ENCODE measurements at places on chromosomes 3 and 15.
A peak's percentile ranks its signal among the peaks of the same experiment; 100 is the strongest.

DNA sequence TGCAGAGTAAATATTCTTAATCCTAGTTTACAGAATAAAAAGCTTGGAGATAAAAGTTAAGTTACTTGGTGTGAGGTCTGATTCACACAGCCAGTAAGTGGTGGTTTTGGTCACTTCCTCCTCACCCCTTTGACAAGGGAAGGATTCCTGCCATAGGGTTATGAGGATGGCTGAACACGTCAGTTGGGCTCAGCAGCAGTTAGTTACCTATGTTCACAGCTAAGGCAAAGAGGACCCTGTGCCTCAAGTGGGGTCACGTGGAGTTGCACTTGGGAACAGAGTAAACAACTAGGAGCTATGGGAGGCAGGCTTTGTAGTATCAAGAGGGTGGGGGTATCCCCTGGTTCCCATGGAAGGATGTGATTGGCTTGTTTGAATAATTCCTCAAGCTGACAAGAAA lies 232.2 kb downstream of the UBE2E2 start:
- DNase-seq = no peak

GRCh38 chr3:65905771-65906170 lies 132.9 kb downstream of the MAGI1 start:
- no peak for DNase-seq

- no peak for DNase-seq
These were observed 8.6 kb downstream of the TLR9 start for GRCh38 chr3:52216585-52217408.

DNA sequence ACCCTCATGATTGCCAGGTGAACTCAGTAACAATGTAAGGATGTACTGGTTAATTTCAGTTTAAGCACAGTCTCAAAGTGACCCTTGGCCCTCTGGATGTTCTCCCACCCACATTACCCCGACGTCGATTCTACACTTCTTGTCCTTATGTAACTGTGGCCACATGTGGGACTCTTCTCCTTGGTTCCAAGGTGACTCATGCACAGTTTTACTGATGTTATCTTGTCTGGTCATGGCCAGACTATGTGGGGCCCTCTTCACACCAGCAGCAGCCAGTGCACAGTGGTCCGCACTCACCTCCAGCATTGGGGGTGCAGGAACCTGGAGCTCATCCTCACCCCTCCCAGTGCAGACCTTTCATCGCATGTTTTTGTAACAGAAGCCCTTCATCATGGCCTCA lies 519.4 kb downstream of the OCA2 start:
- DNase-seq = no peak

- DNase-seq = no peak
These were observed 138.6 kb downstream of the FBLN2 start for GRCh38 chr3:13687517-13687943.

DNA sequence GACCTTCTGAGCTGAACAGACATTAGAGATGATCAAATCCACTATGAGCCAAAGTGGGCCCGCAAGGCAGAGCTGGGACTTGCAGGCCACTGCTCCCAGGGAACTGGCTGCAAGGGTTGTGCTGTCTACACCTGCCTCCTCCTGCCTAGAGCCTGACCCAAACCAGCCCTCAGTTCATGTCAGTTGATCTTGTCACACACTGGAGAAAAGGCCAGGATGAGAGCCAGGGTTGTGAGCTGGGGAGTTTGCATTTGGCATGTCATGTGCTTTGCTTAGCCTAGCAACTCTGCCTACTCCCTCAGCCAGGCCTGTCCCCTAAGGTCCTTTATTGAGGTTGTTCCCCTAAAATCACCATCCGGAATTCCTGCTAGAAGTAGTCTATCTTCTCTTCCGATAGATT lies 67.8 kb downstream of the RAB11A start:
- DNase-seq = no peak

- peak; percentile 52 for DNase-seq
These were observed 2.0 kb downstream of the AHSG start for GRCh38 chr3:186614597-186615483.

DNA sequence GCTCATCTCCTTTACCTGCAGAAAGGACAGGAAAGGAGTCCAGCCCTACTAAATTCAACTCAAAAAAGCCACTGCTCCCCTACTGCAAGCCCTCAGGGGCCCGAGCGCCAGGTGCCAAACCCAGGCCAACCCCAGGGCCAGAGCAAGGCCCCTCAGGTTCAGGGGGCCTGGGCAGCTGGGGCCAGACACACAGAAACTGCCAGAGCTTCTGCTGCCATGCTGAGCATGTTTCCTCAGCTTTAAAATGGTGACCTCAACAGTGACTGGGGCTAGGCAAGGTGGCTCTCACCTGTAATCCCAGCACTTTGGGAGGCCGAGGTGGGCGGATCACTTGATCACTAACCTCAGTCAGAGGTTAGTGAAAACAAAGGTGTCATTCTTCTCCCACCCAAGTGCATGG lies 38.8 kb downstream of the KLHL25 start:
- DNase-seq = no peak

DNA sequence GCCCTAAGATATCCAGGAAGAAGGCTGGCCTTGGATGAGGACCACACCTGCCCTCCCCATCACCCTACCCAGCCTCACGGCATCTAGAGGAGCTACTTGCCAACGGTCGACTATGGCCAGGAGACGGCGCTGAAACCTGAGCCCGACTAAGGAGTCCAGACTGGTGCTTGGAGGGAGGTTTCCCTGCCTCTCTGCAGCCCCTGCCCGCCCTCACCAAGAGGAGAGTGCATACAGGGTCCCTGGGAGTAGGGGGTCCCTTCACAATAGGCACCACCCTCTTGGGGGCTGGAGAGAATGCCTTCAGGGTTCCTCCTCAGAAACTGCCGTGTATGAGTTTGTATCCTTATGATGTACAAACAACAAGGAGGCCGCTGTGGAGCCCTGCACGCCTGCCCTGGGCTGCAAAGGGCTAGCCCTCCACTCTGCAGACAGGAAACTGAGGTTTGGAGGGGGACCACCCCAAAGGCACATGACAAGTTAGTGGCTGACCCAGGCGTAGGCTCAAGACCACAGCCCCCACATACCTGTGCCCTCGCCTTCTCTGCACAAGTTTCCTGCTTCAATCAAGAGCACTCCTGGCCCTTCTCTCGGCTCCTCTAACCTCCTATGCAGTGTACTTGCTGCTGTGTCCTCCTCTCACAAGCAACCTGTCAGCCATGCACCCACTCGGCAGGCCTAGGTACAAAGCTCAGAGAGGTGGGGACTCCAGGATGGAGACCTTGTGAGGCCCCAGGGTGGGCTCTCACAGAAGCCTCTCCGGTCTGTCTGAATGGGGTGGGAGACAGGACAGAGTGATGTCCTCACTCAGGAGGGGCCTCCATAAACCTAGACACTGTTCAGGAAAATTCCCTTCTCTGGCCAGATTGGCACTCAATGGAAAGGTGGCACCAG lies 7.4 kb downstream of the KLF15 start:
- no peak for DNase-seq

GRCh38 chr15:98668566-98669308 lies 20.4 kb downstream of the IGF1R start:
- DNase-seq = no peak

DNA sequence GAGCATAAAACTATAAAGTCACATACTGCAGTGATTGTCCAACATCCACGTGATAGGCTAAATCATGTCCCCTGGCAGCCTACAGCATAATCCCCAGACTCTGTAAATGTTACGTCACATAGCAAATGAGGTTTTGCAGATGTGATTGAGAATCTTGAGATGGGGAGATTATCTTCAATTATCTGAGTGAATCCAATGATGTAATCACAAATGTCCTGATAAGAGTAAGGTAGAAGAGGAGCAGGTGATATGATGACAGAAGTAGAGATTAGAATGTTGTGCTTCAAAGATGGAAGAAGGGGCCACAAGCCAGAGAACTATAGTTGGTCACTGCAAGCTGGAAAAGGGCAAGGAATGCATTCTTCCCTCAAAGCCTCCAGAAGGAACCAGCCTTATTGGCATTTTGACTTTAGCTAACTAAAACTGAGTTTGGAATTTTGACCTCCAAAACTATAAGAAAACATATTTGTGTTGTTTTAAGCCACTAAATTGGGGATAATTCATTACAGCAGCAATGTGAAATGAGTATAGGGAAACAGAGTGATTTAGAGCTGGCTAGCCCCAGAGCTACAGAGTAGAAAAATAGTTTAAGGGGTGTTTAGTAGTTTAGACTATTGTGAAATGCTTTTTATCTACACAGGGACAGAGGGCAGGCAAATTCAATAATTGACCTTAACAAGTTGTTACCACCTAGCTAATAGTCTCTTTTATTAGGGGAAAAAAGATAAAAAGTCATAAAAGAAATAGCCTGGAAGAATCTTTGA lies 15.2 kb downstream of the SLC2A2 start:
- DNase-seq = no peak

DNA sequence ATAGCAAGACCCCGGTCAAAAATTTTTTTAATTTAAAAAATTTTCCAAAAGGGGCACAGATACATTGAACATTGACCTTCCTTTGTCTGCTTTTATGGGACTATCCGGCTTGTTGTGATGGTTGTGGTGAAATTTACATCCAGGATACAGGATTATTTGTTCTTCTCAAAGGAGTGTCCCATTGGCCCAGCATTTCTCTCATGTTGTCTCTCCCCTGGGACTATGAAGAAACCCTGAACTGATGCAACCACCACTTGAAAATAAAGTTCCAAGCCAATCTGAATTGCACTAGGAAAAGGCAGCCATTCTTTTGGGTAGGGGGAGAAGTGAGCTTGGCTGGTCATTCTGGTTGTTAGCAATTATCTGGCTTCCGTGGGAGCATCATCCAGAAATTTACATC lies 58.4 kb downstream of the PPARG start:
- DNase-seq = no peak

- DNase-seq = no peak
These were observed 28.5 kb upstream of the KCNMB2 start for GRCh38 chr3:178507507-178508442.

DNA sequence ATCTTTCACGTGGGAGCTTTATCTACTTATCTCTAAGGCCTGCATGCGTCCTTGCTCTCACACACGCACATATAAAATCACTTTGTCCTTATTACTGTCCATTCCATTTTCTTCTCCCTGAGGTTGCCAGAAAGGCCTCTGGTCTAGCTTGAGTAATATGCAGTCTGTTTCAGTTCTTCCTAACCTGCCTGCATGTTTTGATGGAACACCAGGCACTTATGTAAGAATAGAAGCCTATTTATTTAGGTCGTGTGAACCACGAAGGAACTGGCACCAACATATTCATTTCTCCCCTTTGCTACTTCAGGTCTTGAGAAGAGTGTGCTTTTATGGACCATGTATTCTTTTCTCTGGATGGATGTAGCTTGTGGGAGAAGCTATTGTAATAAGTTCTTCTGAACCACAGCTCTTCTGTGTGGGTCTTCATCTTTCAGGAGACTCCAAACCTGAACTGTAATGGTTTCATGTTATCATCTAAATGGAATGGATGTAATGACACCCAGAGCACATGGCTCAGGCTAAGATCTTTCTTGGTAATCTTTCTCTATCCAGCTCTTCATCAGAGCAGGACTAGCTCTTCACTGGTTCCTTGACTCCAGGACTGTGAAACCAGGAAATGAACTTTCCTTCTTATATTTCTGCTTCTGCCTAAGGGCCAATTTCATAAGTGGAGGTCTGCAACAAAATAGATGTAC lies 53.8 kb downstream of the UBE2E2 start:
- no peak for DNase-seq

- DNase-seq = no peak
These were observed 14.6 kb upstream of the TMEM40 start for GRCh38 chr3:12773710-12774086.

GRCh38 chr3:81816473-81817250 lies 55.2 kb upstream of the GBE1 start:
- peak; percentile 4 for DNase-seq

DNA sequence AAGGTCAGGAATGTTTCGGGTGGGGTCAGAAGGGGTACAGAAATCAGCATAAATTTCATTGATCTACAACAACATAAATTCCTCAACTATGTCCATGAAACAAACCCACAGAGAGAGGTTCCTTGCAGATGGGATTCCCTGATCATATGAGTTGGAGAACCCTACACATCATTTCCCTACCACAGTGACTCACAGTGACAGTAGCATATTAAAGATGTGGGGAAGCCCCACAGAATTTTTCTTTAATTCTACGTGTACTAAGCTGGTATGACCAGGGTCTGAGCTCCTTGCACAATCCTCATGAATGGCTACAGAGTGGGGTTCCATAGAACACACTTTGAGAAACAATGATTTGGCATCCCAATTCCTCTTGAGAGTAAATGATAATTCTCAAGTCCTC lies 116.9 kb upstream of the RAD18 start:
- no peak for DNase-seq

DNA sequence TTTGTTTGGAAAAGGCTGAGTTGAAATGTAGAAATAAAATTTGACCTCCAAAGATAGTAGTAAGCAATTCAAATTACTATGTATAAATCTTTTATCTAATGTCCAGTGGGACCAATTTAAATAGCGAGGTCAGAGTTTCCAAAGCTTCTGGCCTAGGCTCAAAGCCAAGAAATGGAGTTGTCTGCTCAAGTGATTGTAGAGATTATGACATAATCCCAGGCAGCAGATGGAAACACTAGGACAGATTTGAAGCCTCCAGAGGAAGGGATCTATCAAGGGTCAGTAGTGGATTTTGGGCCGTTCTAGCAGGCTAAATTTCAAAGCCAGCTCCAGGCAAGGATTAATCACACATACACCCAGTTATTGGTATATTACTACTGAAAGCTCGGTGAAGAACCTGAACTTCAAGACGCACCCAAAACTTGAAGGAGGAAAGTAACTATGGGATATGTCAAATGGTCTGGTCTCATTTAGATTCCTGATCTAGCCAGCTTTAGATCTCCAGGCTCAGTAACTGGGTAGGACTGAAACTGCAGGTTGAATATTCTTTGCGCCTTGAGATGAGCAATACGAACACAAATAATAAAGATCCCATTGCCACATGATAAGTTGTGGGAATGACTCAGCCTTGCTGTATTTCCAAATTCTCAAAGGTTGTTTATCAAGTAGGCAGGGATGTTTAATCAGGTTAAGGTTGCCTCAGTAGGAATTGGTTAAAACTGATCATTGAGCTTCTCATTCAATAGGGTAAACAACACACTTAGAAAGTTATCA lies 30.9 kb upstream of the ARRDC4 start:
- DNase-seq = no peak

- DNase-seq = peak; percentile 33
These were observed 2.4 kb downstream of the IGF2BP2 start for GRCh38 chr3:185822221-185823000.

- no peak for DNase-seq
These were observed 116.4 kb downstream of the IL5RA start for GRCh38 chr3:2993736-2994135.

DNA sequence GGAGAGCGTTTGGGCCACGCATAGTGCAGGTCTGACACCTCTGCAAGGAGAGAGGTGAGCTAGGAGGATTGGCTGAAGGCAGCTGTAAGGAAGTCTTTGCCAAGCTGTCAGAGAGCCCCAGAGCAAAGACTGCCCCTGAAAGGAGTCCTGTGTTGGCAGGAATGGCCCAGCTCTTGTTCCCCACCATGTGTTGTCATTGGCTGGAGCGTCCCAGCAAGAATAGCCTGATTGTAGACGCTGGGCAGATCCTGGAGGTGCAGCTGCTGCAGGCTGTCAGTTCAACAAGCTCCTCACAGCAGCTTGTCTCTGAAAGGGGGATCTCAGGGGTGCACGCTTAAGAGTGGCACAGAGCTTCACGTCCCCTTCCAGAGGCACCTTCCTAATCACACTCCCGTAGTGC lies 237.6 kb downstream of the FEZF2 start:
- no peak for DNase-seq

GRCh38 chr15:62791694-62792093 lies 250.9 kb upstream of the TPM1 start:
- no peak for DNase-seq

GRCh38 chr3:9778143-9779074 lies 8.7 kb upstream of the CAMK1 start:
- DNase-seq = no peak

- peak; percentile 40 for DNase-seq
These were observed 28.4 kb downstream of the CCDC12 start for GRCh38 chr3:46947981-46948791.

GRCh38 chr3:144497452-144497851 lies 525.8 kb downstream of the DIPK2A start:
- no peak for DNase-seq

All from HuH-7.5 (cell line).